ENCODE measurements at places on chromosomes 1 and 21.

DNA sequence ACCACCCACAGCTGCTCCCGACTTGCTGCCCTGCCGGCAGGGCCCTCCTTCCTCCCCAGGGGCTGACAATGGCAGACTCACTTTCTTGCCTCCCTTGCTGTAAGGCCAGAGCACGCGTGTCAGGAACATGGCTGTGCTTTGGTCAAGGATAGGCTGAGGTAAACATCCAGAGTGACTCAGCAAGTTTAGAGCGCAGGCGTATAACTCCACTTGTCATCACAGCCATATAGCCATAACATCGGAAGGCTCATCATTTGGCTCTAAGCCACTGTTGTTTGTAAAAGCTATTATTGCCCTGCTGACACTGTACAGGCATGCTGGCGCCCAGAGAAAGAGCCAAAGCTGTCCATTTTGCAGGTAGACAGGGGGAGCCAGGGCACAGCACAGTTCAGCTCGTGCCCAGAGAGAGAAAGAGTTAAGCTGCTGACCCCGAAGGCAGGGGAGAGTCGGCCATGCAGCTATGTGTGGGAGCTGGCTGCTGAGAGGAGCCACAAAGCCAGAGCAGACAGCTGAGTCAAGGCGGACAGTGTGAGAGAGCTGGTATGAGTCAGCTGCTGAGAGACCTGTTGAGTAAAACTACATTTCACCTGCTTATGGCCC lies 60.6 kb downstream of the GNG4 start:
- no peak for DNase-seq

DNA sequence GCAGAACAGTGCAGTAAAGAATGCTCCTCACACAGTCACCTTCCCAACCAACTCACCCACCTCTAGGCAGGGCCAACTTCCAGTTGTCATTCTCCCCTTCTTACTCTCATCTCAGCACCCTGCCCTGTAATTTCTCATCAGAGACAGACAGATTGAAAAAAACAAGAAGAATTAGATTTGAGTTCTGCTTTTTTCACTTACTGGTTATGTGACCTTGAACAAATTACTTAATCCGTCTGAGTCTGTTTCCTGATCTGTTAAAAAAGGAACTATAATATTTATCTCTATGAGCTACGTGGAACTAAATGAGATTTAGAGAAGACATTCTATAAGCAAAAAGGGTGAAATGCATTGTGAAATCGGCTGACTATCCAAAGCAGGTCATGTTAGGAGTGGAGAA lies 330.3 kb downstream of the ZNF326 start:
- DNase-seq, result no peak

DNA sequence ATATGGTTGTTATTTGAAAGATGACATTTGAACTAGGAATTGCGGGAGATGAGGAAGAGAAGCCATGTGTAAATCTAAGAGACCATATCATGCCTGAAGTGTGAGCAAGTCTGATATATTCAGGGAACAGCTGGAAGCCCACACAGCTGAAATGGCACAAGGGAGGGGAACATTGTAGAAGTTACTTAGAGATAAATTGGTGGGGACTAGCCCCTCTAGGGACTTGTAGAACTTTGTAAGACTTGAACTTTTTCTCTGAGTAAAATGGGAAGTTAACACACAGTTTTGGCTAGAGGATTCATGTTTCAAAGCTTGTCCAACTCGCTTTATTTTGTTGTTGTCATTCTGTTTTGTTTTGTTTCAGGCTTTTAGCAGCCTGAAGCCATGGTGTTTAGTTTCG lies 216.4 kb downstream of the FMN2 start:
- no peak for DNase-seq

DNA sequence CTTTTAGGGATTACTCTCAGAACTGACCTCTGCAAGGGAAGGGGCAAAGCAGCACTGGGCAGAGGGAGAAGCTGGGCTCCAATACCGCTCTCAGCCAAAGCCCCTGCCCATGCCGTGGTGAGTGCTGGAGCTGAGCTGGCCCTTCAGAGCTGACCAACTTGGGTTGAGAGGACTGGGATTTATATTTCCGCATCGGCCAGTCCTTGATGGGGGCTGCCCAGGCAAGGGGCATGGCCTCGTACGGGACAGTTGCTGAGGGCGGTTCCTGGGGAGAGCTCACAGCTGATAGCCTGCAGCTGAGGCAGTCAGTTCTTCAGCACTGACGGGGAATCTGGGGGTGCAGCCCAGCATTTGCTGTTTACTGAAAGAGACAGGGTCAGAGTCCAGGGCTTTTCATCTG lies 8.0 kb downstream of the HUNK start:
- no peak for DNase-seq

- DNase-seq, result no peak
These were observed 189.0 kb upstream of the FGGY start for GRCh38 chr1:59107916-59108315.

DNA sequence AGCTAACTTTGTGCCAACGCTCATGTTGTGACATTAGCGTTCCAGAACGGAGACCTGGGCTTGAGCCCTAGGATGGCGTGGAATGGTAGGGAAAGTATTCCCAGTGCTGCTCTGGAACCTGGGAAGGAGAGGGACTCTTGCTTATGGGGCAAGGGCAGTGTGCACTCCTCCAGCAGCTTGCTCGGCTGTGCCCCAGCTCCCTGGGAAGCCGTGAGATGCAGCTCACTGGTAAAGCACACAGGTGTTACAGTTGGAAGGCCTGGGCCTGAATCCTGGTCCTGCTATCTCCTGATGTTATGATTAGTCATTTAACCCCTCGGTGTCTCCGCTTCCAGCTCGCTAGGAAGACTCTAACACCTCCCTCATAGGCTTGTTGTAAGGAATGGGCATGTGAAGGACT lies 42.4 kb upstream of the EPHA8 start:
- DNase-seq, result no peak

DNA sequence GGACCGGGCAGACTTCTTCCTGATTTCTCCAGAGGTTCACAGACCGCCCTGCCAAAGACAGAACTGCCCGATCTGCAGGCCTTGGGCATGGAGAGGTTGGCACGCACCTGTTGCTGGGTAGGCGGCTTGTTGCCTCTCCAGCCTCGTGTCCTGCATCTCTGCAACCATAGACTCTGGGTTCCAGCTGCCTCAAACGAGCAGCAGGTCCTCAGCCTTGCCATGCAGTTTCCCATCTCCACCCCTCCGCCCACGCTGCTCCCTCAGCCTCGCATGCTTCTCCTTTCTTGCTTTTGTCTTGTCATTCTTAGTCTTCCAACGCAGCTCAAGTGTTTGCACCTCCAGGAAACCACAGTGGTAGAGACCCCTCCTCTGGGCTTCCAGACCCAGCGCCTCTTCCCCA lies 126.2 kb downstream of the LACTBL1 start:
- no peak for DNase-seq

DNA sequence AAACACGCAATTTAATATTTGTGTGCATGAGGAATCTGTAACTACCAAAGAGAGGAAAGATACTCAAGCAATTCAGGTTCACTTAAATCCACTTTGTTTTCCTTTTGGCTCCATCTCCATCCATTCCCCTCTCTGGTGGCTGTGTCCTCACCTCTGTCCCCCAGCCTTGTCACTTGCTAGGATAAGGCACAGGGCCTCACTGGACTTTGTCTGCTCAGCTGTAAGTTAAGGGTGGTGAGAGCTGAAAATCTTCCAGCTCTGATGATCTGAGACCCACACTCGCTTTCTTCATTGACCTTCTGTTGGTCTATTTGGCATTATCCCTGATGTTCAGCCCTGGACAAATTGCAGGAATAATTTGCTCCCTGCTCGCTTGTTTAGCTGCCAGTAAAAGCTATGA lies 56.5 kb downstream of the RHOU start:
- no peak for DNase-seq

DNA sequence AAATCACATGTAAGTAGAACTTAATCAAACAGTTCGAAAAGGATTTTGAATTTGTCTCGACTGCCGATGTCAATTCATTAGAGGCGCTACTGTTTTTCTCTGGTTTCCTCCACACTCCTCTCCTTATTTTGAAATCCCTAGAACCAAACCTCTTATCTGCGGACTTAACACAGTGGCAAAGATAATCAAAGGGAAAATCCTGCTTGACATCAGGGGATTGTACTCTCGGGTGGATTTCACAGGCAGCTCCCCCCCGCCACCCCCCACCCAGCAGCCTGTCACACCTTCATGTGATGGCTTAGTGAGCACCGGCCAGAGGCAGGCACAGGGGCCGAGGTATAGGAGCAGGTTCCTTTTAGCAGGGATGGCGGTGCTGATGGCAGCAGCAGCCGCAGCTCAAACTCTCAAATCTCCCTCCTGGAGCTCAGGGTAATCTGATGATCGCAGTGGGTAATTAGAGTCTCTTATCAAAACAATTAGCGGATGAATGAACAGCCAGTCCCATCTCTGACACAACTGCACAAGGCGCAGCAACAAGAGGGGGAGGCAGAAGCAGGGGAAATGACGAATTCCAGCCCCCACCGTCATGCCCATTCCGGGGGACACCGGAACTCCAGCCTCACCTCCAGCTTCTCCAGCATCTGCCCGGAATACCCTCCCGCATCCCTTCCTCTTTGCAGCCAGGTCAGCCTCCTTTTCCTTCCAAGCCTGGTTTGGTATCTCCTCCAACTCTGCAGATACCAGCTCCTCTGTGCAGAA lies 80.3 kb downstream of the SSBP3 start:
- no peak for DNase-seq

GRCh38 chr1:238457610-238458009 lies 566.9 kb upstream of the ZP4 start:
- DNase-seq, result no peak

DNA sequence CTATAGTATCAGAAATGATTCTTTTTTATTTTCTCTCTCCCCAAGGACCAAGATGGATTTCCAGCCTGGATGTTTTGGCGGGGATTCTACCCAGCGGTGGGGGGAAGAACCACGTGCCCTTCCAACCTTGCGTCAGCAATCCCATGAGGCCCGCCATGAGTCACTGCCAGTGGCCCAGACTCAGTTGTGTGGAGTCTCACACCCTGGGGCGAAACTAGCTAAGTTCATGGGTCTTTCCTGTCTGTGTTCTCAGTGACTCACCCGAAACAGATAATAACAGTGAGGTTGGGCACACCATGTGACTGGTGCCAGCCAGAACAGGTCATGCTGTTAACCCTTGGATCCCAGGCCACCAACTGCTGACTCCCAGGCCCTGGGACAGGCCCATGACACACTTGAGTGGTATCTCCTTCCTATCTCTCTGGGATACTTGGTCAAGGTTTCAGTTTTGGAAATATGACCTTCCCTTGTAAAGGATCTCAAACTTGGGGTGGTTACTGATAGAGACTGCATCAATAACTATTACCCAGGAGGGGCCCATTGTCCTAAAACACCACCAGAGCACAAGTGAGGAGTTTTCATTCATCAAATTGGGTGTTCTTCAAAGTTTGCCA lies 98.0 kb upstream of the DUSP10 start:
- no peak for DNase-seq

- no peak for DNase-seq
These were observed 19.6 kb downstream of the TMCC2 start for GRCh38 chr1:205247130-205247921.

- no peak for DNase-seq
These were observed 37.3 kb downstream of the PLEKHO1 start for GRCh38 chr1:150186789-150187559.

Data from D721Med (cell line).